ENCODE measurements at places on chromosomes 11 and 22.

DNA sequence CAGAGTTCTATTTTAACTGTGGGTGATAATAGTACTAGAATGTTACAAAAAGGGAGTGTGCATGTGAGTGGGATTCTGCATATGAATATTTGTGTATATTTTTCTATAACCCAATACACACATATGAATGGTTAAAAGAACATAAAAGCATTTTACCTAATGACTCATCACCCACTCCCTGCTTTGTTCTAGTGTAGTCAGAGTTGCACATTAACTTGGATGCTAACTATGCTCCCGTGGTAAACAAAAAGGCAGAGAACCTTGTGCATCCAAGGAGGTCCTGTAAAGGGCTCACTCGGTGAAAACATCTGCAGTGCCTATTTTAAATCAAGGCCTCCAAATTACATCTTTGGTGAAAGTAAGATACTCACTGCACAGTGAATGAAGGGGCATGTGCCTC, 1289.4 kb downstream of the LRRC4C start:
- no peak for DNase-seq

DNA sequence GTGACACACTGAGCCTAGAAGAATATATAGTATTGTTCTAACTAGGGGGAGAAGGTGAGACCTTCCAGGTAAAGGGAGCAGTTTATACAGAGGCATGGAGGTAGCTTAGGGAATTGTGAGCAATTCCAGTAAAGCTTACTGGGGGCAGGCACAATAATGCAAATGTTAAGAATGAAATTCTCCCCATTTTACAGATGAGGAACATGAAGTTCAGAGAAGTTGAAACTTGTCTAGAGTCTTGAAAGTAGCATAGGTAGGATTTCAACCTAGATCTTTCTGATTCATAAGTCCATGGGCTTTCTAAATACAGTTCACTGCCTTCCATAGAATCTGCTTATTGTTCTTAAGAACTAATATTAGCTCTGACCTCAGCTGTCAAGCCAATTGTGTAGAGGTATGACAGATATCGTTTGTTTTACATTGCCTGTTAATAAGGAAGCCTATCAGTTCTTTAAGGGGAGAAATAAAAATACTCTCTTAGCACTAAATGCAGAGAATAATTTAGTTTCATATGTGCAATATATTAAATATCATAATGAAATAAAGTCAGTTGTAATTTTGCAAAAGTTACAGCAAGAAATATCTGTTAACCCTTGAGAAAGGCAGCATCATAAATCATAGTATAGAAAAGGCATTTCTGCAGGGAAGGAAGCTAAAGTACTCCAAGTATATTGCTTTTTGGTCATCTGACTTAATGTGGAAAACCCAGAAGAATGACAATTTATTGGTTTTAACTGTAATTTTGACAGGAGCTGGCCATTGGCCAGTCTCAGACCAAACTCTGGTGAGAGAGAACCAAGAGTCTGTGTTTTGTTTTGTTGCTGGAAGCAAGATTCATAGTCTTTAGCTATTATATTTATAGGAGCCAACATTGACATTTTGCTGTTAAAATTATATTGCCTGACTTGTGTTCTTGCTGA, 181.8 kb downstream of the UVRAG start:
- DNase-seq: no peak

DNA sequence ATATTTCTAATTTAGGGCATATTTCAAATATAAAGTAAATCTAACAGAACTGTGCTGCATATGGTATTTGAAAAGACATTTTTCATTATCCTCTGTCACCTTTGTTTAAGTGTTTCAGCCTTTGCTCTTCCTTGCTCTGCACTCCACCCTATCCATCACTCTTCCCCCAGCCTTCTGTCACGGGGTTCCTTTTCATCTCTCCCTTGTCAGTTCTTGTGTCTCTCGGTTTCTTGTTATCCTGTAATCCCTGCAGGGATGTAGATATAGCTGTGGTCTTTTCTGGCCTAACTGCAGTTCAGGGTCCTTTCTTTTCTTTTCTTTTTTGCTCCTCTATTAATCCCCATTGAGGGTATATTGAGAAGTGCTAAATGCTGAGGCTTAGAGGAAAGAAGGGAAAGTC, 261.9 kb downstream of the DCDC1 start:
- no peak for DNase-seq

DNA sequence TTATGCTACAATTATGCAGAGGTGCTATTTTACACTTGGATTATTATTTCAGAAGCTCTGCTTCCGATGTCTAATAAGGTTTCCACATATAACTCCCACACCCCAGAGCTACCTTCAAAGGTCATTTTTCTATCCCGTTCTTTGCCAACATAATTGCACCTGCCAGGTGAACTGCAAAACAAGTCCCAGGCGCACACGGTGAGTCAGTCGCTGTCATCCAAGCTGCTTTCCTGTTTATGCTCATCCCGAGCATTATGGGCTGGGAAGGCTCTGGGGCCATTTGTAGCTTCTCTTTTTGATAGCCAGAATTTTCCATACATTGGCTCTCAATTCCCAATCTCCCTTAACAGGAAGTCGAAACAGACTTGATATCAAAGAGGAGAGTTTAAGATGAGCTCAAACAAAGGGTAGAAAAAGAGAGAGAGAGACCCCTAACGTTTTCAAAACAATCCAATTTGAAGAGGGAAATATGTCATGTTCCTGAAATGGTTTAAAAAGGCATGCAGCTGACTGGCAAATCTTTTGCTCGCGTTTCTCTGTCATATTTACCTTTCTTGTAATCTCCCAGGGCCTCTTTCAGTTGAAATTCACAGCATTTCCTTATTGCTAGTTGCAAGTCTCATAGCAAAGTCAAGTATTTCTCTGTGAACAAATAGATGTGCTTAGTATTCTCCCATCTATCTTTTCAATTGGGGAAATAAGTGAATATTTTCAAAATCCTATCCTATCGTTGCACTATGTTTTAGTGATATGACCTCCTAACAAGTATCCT, 815.9 kb downstream of the KCNA4 start:
- DNase-seq: no peak

- peak; percentile 49 for DNase-seq
Observed at GRCh38 chr11:78138694-78139421, 568 bp downstream of the ALG8 start.

DNA sequence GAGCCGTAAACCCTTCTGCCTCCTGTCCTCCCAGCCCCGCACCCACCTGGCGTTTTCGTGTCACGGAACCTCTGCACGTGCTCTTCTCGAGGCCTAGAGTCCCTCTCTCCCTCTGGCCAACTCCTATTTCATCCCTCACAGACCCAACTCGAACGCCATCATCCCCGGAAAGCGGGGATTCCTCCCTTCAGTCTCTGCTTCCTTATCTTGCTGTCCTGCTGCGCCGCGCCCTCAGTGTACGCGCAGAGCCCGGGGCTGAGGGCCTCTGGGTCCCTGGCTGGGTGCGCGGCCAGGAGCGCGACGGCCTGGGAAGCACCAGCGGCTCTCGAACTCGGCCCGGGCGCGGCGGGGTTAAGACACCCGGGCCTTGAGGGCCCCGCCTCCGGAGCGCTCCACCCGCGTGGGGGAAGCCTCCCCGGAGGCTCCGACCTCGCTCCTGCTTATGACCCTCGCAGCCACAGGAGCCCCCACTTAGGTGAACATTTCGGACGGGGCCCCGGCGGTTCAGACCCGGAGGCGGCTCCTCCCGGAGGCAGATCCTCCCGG, 398 bp upstream of the ATG16L2 start:
- peak; percentile 82 for DNase-seq

DNA sequence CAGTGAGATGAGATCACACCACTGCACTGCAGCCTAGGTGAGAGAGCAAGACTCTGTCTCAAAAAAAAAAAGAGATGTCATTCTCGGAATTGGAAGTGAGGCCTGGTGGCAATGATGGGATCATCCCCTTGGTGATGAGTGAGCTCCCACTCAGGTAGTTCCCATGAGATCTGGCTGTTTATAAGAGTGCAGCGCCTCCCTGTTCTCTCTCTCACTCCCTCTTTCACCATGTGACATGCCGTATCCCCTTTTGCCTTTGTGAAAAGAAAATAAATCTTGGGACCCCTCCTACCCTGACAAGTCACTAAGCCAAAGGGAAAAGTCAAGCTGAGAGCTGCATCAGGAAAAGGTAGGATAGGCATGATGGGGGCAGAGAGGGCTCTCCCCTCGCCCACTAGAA, 28.8 kb downstream of the ZNF70 start:
- DNase-seq: no peak

- no peak for DNase-seq
Observed at GRCh38 chr11:11089805-11090204, 232.0 kb upstream of the ZBED5 start.

GRCh38 chr11:125062931-125063428, at the start of gene SLC37A2:
Gene SLC37A2 (plus strand): TSS chr11:125063305. CDS start chr11:125063368, 63 bp downstream.
- peak; percentile 43 for DNase-seq

Measured in NCI-H526 (cell line).